ENCODE measurements at places on chromosomes 5 and 9.

- no peak for DNase-seq
Observed at GRCh38 chr5:178418471-178419010, 171.7 kb downstream of the COL23A1 start.

- no peak for DNase-seq
Observed at GRCh38 chr9:95791286-95791685, 84.2 kb upstream of the ERCC6L2 start.

DNA sequence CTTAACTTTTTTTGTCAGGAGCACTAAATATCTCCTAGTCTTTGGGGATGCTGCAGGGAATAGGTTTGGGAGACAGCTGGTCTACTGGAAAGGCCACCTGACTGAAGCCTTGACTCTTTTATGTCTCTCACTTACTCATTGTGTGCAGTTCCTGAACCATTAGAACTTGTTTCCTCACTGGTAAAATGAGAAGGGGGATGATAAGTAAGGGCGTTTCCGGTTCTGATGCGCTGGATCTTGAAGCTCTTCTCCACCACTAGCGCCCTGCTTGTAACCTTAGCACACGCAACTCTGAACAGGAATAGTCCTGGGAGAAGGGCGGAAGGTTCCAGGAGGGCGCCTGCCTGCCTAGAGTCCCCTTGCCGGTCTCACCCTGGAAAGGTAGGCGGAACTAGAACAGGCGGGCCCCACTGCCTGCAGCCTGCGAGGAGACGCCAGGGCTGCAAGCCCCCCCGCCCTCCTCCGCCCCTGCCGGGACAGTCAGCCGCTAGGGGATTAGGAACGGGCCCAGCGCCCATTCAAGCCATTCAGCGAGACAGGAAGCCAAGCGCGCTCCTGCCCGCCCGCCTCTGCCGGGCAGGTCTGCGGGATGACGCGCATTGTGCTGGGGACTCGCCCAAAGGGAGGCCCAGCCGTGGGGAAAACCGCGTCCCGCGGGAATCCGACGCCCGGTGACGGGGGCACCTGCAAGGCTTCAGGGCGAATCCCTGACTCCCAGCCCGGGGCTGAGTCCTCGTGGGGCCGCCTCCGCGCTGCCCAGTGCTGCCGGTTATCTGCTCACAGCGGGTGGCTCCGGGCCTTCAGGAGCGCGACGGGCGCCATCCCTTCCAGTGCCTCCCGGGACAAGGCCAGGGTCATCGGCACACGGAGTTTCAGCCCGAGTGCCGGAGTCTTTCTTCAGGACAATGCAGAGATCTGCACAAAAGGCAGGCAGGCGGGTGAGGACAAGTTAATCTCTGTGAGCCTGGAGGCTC, 44.0 kb upstream of the XPA start:
- DNase-seq, result peak; percentile 96

DNA sequence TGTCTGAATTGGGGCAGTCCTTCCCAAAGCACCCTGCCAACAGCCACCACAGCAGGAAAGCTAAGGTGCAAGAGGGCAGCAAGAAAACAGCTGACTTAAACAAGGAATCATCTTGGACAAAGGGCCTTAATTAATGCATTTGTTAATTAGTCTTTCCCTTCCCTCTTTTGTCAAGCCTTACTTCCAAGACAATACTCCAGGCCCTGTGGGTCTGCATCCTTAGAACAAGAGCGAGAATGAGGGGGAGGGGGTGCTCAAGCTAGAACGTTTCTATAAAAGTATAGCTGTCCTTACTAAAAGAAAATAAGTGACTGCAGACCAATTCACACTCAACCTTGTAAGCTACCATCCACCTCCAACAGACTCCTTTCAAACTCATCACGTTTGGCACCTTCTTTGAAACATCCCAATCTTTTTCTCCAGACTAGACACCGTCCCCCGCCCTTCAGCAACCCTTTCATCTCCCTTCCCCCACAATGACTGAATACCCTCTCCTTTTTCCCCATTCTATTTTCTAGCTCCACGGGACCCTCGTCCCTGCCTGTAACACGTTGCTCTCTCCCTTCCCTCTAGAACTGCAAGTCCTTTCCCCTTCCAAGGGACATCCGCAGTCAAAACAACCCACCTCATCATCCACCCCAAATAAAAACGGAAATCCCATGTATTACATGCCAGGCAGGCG, 85.7 kb upstream of the RNF38 start:
- peak; percentile 64 for DNase-seq

GRCh38 chr5:125424402-125425141, 678.1 kb upstream of the ZNF608 start:
- no peak for DNase-seq

DNA sequence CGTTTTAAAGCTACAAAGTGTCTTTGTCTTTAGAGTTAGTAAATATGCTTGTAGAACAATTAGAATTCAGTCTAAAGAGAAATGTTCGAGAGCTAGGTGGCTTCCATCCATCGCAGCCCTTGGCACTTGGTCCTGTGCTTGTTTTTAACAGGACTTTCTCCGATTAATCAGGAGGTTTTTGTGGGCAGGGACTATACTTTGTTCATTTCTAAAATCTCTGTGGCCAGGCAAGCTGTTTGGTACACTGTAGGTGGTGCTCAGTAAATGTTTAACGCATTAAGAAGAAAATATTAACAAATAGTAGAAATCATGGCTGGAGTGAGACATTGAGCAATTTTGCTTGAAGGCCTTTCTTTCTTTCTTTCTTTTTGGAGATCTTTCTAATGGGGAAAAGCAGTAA, 20.8 kb downstream of the AGXT2 start:
- DNase-seq, result no peak

DNA sequence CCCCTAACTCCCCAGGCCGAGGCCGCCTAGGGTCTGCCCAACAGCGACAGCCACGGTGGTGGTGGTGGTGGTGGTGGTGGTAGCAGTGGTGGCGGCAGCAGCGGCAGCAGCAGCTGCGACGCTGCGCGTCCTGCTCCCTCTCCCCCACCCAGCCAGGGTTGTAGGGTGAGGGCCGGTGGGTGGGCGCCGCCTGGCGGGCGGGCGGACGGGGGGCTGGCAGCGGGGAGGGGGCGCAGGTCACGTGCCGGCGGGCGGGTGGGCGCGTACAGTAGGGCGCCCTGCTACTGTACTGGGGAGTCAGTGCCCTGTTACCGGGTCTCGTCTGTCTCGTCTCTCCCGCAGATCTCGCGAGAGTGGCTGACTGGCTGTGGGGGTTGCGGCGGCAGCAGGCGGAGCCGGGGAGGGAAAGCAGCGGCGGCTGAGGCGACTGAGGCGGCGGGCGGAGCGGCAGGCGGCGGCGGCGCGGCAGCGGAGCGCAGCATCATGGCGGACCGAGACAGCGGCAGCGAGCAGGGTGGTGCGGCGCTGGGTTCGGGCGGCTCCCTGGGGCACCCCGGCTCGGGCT, at the start of gene PURA:
TSS of gene PURA (plus strand) at position 411 of the 565 bp plus-strand sequence. CDS start at position 484, 73 bp downstream.
- DNase-seq, result peak; percentile 98
